ENCODE measurements at places on chromosomes 4 and X. TPM values are rescaled to one million over a fixed set of nuclear protein-coding genes. Genes with fewer than 3 reads are reported as not detected.

GRCh38 chr4:97252615-97253154 lies 890.6 kb downstream of the STPG2 start:
- no peak overlapping the region for H3K4me3 ChIP-seq
- H3K27me3 ChIP-seq: no peaks in the 10 kb centered on the region
- no peak overlapping the region for H3K27ac ChIP-seq
- H3K36me3 ChIP-seq: no peaks in the 10 kb centered on the region

GRCh38 chrX:2484721-2485648 lies 15.8 kb downstream of the DHRSX start:
- no peak overlapping the region for H3K4me3 ChIP-seq
- no peaks in the 10 kb centered on the region for H3K27me3 ChIP-seq
- no peaks in the 10 kb centered on the region for H3K36me3 ChIP-seq
- no peak overlapping the region for H3K27ac ChIP-seq
- H3K4me1 ChIP-seq: no peaks in the 10 kb centered on the region
- no peak for DNase-seq

DNA sequence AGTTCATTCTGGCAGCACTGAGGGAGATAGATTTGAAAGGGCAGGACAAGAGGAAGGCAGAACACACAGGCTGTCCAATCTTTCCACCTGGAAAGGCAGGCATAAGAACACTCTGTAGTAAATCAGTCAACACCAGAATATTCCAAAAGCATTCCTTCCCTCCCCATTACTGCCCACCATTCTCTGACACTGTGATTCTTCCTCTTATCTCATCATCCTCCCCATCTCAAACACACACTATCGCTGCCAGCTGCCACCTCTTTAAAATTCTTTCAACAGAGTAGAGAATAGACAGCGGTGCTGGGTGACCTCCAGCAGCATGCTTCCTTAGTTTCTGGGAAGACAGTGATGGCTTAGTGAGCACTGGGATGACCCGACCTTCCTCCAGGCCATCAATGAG lies 53.7 kb upstream of the MYOZ2 start:
- no peak overlapping the region for H3K4me3 ChIP-seq
- no peak for DNase-seq
- no peaks in the 10 kb centered on the region for H3K36me3 ChIP-seq
- H3K4me1 ChIP-seq: no peaks in the 10 kb centered on the region
- no peak overlapping the region for H3K27ac ChIP-seq

PABPC5 gene
- total RNA-seq: 0.28 TPM
